ENCODE measurements at places on chromosomes 12 and 14.

DNA sequence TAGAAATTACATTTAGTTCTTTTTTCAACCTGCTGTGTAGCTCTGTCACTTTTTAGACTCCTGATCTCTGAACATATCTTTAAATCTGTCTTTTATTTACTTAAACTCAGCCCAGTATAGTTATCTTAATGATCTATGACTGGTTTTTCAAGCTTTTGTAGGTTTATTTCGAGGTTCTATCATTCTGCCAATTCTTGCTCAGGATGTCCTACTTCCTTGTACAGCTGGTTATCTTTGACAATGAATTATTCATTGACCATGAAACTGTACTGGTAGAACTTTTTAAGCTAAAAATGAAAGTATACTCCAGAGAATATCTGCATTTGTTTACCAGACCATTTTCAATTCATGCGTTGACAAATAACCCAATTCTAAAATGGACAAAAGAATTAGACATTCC is 37.8 kb downstream of the TC2N start:
- DNase-seq = no peak

- DNase-seq = no peak
Measured at GRCh38 chr12:22399464-22400180, 65.1 kb upstream of the ST8SIA1 start.

DNA sequence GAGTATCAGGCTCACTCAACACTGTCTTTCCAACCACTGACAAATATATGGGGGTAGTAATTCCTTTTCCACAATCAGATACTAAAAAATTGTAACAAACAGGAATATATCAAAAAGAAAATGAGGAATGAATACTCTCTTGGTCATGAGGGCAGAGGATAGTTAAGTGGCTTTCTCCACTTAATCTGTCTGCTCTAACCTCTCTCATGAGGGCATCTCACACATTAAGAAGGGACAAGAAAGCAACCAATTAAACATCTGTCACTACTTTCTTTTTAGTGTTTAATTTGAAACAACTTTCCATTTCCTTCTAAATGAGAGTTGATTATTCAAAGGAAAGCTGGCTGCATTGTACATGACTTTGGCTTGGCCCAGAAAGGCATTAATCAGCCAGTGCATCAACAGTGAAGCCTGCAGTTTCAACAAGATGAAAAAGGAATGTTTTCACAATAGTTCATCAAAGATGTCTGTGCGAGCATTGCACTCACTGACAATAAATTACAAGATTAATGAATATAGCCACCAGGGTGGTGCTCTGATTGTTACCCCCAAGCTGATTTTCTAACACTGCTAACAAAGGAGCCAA is 142.0 kb downstream of the SEC23A start:
- no peak for DNase-seq

GRCh38 chr12:48862760-48863159 is 2.9 kb downstream of the RND1 start:
- DNase-seq = no peak

GRCh38 chr12:114136631-114137030 is 170.5 kb upstream of the RBM19 start:
- DNase-seq = no peak

- no peak for DNase-seq
Measured at GRCh38 chr12:74328623-74329022, 209.0 kb upstream of the ATXN7L3B start.

DNA sequence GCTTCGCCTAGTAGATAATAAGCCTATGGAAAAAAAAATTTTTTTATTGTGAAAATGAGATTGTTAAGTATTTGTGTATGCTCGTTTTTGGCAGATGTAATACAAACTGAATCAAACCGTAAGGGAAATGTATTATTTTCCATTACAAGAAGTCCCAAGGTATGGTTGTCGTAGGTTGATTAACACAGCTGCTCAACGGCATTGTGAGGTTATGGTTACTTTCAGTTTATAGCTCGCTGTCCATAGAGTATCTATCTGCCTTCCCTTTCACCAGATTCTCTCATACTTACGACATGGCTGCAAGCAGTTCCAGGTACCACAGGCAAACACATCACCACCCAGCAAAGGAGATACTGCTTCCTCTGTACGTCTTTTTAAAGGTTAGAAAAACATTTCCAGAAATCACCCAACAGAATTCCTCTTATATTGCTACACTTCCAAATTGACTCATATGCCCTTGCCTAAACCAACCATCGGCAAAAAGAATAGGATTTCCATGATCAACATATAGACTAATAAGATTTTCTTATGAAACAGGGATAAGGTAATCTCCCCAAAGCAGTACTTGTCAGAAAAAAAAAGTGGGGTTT is 338.6 kb downstream of the SYT1 start:
- no peak for DNase-seq

DNA sequence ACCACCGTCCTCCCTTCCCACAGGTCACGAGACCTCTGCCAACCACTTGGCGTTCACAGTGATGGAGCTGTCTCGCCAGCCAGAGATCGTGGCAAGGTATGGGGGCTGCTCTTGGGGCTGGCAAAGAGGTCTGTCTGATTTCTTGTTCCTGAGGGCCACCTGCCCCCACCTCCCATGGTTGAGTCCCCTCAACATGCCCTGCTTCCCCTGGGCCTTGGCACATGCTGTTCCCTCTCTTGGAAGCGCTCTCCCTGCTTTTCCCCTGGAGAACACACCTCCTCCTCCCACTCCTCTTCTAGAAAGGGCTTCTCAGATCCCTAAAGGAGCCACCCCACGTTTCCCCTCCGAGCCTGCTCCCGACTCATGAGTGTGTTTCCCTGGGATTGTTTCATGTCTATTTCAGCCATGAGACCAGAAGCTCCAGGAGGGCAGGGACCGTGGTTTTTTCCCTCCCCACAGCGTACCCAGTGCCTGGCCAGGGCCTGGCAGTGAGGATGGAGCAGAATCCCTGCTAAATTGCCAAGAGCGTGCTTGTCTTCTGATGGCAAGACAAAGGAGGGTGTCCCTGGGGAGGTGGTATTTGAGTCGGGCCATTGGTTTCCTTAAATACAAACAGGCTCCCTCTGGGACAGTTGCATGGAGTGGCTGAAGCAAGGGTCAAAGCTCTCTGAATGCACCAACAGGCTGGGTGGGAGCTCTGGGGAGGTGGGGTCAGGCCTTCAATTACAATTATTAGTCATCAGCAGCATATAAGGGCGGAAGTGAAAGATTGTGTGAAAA is 34.1 kb downstream of the CYP46A1 start:
- no peak for DNase-seq

DNA sequence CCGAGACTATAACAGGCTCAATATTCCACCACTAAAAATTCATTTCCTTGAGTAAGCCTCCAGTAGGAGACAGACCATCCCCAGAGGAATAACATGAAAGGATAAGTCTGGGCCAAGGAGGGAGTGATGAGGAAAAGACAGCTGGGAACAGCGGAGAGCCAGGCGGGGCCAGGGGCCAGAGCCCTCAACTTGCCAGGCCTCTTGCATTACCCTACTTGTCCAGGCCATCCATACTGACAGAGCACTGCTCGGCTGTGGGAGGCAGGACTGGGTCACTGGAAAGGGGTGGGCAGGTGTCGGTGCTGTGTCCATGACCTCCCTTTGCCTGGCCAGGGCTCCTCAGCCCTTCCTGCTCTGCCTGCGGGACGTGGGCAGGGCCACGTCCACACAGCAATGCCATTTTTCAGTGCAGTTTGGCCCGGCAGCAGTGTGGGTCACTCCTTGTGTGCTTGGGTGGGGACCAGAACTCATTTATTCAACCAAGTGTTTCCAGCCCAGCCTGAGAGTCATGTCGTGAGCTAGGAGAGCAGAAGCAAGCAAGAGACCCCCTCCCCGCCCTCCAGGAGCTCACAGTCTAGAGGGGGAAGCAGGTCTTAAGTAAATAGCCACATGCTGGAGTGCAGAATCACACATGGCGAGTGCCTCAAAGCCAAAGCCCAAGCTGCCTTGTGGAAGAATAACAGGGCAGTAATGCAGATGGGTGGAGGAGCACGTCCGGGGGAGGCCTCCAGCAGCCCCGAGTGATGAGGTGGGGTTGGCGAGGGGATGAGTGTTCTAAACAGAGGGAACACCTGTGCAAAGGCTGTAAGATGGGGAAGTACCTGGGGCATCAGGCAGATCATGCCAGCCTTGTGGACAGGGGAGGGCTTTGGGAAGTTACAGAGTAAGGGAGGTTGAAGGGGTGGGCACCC is 8.9 kb upstream of the FAIM2 start:
- no peak for DNase-seq
